Adrenal gland (tissue), 19 donors: ENCODE measurements at places on chromosomes 7 and 10. TPM values are rescaled to one million over a fixed set of nuclear protein-coding genes. Genes with fewer than 3 reads are reported as not detected.

The METTL2B gene
- 24.5 TPM for total RNA-seq

The LRGUK gene
- total RNA-seq, result 1.4 TPM

The SPRN gene
- total RNA-seq, result not detected

The GHITM gene
- total RNA-seq, result 203 TPM

The FBXW4 gene
- total RNA-seq, result 70.3 TPM

The IDI2 gene
- not detected for total RNA-seq

The CUBN gene
- 1.3 TPM for total RNA-seq

The MYOF gene
- 45.2 TPM for total RNA-seq

The NODAL gene
- not detected for total RNA-seq
